HFF-Myc (cell line): ENCODE measurements at places on chromosomes 4 and X.

DNA sequence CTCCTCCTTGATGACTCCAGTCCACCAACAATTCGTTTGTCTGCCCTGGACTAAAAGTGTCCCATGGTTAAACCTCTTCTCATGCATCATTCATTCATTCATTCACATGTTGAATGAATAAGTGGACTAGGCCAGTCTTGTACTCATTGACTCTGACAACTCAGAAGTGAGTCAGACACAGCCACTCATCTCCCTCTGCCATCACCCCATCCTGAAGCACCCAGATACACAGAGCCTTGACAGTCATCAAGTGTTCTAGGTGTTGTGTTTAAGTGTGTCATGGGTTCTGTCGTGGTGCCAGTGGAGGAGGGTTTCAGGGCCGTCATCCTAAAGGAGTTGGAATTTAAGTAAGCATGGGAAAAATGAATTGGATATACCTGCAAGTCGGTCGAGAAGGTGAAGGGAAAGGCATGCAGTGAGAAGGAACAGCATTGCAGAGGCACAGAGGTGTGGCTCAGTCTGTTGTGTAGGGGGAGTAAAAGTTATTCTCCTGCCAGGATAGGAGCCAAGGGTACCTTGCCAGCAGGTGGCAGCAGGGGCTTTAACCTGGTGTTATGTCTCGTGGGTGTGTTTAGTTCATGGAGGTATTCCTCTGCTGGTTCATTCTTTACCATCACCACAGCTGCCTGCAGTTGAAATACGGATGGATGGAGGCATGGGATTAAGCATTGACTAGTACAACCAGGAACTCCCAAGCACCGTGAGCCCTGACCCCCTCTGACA, 18.3 kb downstream of the MAGED2 start:
- DNase-seq, result no peak

DNA sequence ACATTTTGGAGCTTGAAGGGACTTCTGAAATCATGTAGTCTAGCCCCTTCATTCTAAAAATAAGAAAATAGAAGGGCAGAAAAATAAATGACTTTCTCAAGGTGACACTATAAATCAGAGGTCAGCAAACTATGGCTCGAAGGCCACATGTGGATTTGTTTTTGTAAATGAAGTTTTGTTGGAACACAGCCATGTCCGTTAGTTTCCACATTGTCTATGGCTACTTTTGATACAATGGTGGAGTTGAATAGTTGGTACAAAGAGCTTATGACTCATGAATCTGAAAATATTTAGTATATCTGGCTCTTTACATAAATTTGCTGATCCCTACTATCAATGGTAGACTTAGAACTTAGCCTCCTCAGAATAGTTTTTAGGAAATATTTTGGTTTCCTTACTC, 302.4 kb upstream of the PRPS2 start:
- DNase-seq, result no peak

DNA sequence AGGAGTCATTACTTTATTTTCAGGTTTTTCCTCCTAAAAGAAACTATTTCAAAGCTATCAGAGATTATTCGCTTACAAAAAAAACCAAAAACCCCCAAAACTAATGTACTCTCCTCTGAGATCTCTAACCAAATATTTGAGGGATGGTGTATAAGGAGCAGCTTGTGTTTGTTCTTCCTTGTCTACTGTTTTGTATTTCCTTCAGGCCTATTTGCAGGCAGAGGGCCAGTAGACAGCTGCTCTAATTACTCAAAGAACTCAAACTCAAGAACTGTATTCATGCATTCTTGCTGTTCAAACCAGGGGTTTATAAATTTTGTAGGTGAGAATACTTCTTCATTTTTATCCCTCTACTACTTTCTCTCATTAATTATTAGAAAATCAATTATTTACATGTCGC, 51.3 kb downstream of the SH3RF1 start:
- DNase-seq, result no peak

DNA sequence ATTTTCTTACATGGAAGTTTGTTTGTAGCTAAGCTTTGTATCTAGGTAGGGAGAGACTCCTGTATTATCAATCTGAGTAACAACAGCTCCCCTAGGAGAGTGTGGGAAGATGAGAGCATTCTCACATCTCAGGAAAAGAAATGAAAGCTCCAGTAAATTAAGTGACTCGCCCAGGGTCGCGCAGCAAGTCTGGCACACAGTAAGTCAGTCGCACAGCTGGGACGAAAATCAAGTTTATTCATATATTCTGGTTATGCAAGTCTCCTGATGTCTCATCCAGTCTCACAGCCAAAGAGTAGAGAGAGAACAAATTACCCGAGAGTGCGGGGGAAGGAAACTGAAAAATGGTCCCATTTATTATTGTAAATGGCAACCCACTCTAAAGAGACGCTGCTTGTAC, 216.1 kb downstream of the STK32B start:
- DNase-seq, result no peak

DNA sequence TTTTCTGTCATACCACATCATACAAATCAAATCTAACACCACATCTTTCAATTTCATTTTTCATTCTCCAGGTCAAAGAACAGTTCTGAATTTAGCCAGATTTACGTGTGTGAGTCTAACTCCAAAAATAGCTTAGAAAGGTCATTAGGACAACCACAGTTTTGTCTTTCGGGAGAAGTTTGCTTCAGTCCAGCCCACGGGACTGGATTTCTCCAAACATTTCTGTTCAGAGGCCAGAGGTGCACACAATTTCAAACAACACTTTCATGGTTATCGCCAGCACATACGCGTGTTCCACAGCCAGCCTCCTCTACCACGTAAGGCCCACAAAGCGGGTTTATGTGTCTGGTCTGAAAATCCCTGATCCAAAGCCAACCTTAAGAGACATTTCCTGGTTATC, 65.9 kb downstream of the VEGFC start:
- DNase-seq, result peak; percentile 10

DNA sequence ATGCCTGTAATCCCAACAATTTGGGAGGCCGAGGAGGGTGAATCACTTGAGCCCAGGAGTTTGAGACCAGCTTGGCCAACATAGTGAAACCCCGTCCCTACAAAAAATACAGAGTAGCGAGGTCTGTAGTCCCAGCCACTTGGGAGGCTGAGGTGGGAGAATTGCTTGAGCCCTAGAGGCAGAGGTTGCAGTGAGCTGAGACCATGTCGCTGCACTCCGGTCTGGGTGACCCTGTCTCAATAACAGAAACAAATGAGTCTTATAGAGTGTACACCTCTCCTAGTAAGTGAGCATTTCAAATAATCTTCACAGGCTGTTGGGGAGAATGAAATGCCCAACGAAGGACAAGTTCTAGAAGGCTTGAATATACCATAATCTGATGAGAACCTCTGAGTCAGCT, 5.5 kb downstream of the UCHL1 start:
- no peak for DNase-seq

GRCh38 chr4:143399113-143399949, 62.7 kb downstream of the GAB1 start:
- no peak for DNase-seq

DNA sequence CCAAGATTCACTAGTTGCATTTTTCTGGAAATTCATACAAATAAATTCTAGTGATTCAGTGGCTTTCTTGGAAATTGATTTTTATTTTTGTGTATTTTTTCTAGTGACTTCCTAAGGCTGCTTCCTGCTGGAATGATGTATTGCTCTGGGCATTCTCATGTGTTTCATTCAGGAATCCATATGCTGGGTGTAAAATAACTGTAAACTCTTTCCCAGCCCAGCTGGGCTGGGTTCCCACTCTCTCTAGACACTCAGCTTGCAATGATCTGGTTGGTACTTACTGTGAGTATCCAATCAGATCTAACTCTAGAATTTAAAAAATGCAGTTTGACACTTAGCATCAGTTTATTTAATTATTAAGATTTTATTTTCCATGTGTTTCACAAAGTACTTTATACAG, 882.2 kb downstream of the STIM2 start:
- no peak for DNase-seq

- DNase-seq, result no peak
Observed at GRCh38 chrX:25105221-25105620, 89.5 kb upstream of the ARX start.

- DNase-seq, result no peak
Observed at GRCh38 chr4:122658818-122659295, 38.0 kb upstream of the IL21 start.

DNA sequence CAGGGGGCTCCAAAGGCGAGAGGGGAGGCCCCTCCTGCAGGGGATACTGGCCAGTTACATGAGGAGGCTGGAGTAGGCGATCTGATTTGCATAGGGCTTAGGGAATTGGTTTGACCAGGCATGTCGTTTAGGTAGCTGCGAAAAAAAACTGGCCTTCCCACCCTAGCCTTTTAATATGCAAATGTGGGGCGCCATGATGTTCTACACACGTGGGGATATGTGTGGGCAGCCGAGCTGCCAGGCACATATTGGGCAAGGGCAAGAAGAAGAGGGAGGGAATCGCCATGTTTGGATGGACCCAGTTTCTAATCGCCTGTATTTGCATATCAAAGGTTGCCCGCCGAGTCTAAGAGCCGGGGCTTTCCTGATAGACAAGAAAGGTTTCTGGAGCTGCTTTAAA, 121.3 kb downstream of the PRKX start:
- DNase-seq, result no peak

GRCh38 chr4:4308800-4309441, 18.9 kb downstream of the ZBTB49 start:
- no peak for DNase-seq

DNA sequence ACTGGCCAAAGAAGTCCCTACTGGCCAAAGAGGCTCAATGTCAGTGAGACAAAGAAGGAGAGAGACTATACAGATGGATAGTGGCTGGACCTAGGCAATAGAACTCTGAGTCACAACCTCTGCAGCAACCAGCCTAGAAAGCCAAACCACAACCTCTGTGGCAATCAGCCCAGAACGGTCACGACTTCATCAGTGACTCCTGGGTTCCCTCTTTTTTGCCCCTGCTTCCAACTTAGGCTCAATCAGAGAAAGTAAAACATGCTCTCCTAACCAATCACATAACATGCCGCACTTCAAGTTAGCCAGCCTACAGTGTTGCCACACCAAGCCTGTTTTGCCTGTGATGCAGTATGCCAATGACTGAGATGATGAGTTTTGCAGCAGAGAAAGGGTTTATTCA, 203.4 kb downstream of the ANAPC10 start:
- DNase-seq, result peak; percentile 16

DNA sequence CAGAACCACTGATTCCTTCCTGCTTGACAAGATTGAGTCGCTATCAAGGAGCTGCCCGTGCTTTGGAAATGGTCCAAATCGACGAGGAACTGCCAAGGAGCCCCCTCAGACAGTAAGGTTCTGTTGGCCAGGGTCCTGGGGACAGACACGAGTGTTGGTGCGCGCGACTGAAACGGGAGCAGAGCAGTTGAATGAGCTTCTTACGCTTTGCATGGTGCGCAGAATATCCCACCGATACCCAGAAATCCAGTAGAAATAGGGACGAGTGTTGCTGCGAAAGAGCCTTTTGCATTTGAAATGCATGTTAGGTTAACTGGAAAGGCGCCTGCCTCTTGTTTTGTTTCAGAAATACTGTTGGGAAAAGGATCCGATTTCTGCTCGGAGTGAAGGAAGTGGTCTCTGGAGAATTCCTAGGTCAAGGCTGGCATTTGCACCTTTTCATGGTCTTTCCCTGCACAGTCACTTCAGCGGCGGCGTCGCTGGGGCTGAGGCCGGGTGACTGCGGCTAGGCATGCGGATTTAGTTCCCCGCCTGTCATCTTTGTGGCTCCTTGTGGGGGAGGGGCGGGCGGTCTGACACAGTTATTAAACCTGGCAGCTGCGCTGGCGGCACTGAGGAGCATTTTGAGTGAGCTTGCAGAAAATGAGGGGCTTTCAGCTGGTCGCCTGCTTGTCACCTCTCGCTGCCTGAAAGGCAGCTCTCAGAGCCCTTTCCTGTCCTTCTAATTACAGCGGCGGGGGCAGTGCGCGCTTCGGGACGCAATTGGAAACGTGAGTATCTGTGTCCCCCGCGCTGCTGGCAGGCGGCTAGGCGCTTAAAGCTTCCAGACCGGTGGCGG, 51.5 kb upstream of the TRIM2 start:
- no peak for DNase-seq

- no peak for DNase-seq
Observed at GRCh38 chrX:30414144-30414543, 105.0 kb upstream of the NR0B1 start.

- peak; percentile 15 for DNase-seq
Observed at GRCh38 chr4:157265281-157265680, 44.8 kb downstream of the GRIA2 start.

- DNase-seq, result no peak
Observed at GRCh38 chrX:47198026-47198686, 4.5 kb downstream of the UBA1 start.

DNA sequence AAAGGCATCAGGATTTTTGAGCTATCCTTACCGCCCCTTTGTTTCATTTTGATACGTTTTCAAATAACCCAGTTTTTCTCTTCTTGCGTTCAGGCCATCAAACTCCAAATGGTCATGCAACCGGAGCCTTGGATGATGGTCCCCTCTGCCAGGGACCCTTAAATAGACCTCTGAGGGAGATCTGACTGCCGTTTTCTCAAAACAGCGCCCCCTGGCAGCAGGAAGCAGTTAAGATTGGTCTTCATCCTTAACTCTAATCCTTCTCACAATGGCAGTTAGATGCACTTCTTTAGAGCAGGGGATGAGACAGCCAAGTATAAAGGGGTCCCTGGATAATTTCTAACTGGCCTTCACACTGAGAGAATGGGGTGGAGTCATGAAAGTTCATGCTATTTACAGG, 525.0 kb upstream of the SPANXN1 start:
- no peak for DNase-seq

DNA sequence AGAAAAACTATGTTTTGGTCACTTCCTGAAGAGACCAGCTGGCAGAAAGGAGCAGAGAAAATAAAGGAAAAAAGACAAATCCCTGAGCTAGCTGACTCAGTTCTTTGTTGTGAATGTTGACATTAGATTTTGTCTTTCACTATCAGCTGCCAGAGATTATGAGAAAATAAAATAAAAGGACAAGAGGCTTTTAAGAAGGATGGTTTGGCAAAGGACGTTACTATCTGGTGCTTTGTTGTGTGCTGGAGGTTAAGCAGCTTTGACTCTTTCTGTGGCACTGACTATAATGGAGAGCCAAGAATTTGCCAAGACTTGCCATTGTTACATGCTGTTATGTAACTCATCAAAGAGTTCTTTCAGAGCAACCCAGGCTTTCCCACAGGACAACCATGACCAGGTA, 12.1 kb downstream of the ASB5 start:
- no peak for DNase-seq
